ENCODE measurements at places on chromosomes 5 and 9.

GRCh38 chr9:69919461-69920061 is 98.9 kb downstream of the CFAP95 start:
- peak; percentile 49 for DNase-seq

DNA sequence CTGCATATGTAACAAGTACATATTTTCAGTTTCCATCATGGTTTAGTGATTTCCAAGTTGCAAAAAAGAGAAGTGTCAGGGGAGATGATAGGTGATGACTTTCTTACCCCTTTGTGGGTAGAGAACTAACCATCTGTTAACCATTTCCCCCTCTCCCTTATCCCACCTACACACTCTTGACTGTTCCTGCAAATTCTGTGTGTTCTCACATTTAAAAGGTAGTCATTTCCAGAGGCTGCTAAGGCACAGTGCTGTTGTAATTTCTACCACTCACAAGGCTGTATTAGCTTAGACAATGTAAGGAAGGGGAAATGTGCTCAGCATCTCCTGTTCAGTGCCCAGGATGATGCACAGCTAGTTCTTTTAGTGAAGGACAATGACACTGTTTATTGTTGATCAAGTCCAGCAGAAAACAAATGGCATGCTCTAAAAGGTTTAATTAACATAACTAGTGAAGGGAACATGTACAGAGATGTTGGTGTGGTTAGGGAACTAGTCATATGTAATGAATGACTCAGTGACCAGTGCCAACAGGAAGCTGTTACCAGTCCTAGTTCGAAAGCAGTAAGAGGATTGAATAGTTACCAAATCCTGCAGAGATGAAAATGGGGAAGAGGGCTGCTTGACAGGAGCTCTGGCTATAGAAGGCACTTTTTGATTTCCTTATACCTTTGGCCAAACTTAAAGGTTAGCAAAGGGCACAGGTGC is 165.1 kb downstream of the PLK2 start:
- no peak for DNase-seq

GRCh38 chr9:133105461-133105770 is 15.6 kb downstream of the RALGDS start:
- no peak for DNase-seq

DNA sequence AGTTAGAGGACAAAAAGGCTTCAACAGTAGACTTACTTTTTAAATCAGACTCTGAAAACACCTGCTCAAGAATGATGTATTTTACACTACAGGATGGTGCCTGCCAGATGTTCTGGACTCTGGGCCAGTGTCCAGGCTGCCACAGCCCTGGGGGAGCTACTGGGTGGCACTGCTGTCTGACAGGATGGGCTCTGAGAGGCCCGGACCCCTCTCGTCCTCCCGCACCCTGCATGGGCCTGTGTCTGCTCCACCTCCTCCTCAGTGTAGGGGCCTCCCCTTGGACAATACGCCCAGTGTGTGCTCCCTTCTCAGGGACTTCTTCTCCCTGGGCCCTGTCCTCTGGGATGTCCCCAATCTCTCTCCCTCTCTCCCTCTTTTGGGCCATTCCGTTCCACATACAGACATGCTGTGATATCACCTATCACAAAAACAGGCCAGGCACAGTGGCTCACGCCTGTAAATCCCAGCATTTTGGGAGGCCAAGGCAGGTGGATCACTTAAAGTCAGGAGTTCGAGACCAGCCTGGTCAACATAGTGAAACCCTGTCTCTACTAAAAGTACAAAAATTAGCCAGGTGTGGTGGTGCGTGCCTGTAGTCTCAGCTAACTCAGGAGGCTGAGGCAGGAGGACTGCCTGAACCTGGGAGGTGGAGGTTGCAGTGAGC is 23.4 kb downstream of the GFPT2 start:
- DNase-seq = no peak

DNA sequence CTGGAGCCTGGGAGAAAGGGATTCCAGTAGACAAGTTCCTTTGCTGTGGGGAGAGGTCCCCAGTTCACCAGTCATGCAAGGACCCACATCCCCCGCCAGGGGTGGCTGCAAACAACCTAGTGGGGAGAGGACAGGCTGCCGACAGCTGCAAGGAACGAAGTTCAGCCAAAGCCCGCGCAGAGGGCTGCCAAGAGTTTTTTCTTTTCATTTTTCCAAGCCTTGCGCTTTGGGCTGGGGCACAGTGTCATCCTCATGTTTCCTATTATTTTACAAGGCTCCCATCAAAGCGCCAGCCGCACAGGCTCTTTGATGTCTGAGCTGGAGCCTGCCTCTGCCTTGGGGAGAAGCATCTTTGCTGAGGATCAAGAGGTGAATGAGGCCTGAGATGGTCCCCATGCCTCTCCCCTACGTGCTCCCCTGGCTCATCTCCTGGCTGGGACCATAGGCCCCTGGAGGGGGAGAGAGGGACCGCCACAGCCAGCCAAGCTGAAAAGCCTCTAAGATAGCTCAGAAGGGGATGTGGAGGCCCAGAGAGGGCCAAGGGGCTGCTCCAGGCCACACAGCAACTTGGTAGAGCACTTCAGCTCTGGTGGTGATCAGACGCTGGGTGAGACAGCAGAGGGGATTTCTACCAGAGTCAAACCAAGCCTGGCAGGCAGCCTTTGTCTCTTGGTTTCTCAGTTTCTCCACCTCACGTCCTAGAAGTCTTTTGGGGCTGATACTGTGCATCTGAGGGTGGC is 50.4 kb upstream of the SYNPO start:
- DNase-seq = no peak

DNA sequence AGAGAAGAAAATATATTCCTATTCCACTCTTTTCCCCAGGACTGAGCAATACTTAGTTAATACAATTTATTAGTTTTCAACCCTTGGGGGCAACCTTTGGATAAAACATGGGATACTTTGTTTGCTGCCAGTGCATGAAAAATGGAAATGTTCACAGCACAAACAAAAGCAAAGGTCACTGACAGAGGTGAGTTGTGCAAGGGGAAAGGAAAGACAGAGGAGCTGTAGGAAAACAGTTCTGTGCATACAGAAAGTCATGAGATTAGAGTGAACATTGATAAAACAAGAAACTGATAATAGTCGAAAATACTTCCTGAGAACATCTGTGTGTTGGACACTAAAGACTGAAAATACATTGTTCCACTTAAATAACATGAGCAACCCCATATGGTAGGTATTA is 779.8 kb downstream of the TLE4 start:
- no peak for DNase-seq

DNA sequence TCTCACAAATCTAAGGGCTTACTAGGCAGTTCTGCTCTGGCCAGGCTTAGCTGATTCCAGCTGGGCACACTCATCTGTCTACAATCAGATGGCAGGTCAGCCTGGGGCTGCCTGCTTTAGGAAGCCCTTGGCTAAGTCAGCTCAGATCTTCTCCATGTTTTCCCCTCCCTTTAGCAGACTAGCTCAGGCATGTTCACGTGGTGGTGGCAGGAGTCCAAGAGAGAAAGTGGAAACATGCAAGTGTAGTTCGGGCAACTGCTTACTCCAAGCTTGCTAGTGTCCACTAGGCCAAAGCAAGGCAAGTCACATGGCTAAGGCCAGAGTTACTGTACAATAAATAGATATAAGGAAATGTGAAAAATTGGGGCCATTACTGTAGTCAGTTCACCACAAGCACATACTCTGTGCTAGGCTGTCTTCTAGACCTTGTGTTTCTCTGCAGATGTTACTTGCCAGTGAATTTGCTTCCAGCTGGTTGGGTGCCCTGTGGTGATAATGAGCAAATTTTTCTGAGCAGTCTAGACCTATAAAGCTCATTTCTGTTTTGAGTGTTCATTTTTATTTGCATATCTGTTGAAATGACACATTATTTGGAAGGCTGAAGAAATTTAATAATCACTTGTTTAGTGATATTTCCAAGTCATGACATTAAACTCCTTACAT is 38.3 kb downstream of the RECK start:
- DNase-seq = peak; percentile 11
